NCI-H2029 treated with DMSO at 0.1 percent for 48 hours (cell line): ENCODE measurements at places on chromosomes 3 and 15.

DNA sequence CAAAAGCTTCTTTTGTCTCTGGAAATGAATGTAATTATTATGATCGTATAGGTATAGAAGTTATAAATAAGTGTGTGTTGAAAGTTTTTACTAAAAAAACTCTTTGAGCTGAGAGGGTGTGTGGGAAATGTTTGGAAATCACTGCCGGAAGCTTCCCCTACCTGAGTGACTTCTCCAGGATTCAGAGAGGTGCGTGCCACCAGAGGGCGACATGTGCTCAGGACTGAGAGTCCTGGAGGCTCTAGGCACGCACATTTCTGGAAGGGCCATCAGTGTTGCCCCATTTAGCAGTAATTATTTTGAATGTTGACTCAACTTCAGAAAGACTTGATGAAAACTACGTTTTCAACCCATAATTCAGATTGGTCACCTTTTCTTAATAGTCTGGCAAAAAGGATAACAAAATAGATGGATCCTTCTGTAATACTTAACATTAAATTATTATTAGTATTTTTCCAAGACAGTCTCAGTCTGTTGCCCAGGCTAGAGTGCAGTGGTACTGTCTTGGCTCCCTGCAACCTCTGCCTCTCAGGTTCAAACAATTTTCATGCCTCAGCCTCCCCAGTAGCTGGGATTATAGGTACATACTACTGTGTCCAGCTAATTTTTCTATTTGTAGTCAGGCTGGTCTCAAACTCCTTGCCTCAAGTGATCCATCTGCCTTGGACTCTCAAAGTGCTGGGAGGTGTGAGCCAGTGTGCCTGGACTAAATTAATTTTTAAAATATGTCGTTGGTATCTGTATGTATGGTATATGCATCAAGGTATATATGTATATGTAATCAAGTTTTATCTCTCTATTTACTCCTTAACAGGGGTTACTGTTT lies 34.5 kb downstream of the GPR171 start:
- peak; percentile 1 for DNase-seq

DNA sequence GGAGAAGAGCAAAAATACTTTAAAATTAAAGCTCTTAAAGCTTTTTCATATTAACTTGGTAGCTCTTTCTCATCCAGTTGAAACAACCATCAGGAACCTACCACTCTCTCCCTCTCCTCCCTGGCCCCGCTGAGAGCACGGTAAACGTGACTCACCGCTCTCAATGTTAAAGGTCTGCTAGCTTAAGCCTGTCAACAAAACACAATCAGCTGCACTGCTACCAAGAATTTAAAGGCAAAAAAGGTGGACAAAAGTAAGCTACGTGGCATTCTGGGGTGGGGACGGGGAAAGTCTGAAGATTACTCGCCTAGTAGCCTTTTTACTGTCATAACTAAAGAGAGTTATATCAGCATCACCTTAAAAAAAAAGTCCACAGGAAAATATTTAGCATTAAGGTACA lies 8.4 kb upstream of the GP5 start:
- no peak for DNase-seq

GRCh38 chr3:127628788-127629466 lies at the start of gene PODXL2:
TSS of gene PODXL2 (plus strand) at chr3:127629185. CDS start at chr3:127629220, 35 bp downstream.
- no peak for DNase-seq

DNA sequence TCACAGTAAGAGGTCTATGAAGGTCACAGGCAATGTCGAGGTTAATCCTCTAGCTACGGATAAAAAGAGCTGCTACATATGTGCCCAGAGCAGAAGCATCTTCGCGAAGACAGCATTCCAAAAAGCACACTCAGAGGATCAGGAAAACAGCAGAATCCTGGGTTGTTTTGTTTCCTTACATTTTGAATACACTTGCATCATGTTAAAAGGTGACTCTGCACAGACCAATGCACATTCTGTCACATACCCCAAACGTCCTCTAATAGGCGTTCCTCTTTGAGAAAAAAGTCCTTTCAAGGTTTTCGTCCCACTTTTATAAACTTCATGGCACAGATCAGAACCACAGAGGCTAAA lies 52.7 kb downstream of the VGLL4 start:
- no peak for DNase-seq

DNA sequence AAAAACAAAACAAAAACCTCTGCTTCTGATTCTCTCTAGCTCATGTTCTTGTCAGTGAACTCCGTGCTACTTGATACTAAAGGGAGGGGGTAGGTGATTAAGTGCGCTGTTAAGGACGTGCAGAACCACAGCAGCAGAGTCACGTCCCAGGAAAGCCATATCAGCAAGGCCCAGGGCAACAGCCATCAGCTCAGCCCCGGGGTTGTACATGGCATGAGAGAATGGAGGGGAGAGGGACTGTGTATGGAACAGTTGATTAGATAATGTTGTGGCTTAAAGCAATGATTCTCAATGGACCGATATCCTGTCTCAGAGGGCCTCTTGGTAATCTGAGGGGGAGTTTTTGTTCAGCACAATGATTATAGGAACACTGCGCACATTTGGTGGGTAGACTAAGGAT lies 27.6 kb downstream of the C2CD4A start:
- DNase-seq = no peak

GRCh38 chr3:99755831-99756230 lies 61.8 kb upstream of the CMSS1 start:
- no peak for DNase-seq

- no peak for DNase-seq
These were observed 229.1 kb downstream of the CHST2 start for GRCh38 chr3:143348486-143349327.

GRCh38 chr3:133887074-133887802 lies 8.4 kb downstream of the RAB6B start:
- no peak for DNase-seq

GRCh38 chr15:80240276-80240675 lies 11.7 kb downstream of the CTXND1 start:
- DNase-seq = no peak

DNA sequence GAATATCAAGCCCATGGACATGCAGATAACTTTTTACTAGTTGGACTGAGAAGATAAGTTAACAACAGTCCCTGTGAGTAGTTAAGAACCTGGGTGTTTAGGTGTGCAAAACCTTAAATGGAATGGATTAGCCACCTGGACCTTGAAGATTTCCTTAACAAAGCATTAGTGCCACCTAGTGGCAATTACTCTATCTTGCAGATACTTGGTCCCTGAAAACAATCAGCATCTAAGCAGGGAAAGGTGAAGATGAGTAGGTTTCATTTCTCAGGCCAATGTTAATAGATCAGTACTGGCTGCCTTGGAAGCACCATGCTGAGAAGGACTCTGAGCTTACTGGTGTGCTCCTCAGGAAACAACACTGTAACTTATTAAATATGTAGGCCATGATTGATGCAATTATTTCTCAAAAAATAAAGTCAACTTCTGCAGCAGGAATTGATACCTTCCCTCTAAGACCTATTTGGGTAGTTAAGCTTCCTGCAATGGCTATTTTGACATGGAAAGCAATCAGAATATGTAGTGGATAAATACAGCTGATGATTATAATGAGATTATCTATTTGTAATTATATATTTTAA lies 329.4 kb downstream of the TBC1D5 start:
- DNase-seq = peak; percentile 66

- DNase-seq = no peak
These were observed 84.9 kb downstream of the SMAD6 start for GRCh38 chr15:66786708-66787488.

DNA sequence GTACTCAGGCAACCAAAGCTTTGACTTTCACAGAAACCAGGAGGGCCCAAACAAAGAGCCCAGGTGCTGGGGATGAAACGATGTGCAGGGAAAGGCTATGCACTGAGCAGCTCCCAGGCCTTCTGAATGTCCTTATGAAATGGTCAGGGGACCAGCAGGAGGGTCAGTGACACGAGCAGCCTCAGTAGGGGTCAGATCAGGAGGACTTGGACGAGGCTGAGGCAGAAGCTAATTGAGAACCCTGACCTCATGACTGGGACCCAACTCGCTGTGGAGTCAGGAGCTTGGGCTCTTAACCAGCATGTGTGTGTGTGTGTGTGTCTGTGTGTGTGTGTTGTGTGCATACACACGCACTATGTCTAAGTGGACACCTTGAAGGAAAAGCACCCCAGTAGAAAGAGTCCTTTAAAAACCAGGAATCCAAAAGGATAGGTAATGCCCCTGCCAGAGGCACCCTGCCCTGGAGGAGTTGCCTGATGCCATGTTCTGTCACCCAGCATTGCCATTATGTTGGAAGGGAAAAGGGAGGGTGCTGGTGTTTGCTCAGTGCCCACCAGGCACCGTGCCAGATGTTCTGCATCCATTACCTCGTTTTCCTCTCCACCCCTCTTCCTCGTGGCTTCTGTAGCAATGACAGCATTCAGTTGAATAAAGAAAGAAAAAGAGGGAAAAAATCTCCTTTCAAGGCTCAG lies 50.9 kb downstream of the CORO2B start:
- peak; percentile 31 for DNase-seq

DNA sequence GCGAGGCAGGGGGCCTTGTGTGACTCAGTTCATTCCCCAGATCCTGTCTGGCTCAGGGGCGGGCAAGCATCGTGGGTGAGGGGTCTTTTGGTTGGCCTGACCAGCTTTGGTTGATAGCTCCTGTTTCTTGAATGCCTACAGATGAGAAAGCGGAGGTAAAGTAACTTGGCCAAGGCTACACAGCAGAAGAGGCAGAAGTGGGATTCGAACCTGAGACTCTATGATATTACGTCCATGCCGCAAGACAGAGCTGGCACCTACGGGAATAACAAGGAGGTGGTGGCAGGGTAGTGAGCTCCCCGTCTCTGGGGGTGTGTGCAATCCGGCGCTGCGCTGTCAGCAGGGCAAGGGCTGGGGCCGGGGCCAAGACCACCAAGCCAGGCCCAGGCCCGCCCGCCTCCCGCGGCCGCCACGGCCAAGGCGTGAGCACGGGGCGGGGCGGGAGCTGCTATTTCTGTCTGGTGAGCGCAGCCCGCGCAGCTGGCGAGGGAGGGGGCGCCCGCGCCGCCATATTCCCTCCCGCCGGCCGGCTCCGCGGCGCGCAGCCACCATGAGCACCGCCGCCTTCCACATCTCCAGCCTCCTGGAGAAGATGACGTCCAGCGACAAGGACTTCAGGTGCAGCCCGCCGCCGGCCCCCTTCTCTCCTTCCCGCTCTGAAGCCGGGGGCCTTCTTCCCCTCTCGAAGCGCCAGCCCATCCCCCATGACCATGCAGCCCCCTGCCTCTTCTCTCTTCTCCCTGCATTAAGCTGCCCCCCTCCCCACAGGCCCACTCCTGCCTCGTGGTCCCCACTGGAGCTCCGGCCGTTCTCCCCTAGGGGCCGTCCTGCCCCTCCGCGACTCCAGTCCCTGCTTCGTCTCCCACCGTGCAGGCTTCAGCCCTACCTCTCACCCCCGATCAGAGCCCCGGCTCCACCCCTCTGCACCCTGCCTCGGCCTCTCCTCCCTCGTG lies at the start of gene CAND2:
Gene CAND2, plus strand, starts transcription at position 510 of the 953 bp plus-strand sequence. Its CDS starts 41 bp downstream, at position 551.
- DNase-seq = peak; percentile 27

GRCh38 chr3:107897471-107898061 lies 193.3 kb downstream of the CD47 start:
- no peak for DNase-seq

DNA sequence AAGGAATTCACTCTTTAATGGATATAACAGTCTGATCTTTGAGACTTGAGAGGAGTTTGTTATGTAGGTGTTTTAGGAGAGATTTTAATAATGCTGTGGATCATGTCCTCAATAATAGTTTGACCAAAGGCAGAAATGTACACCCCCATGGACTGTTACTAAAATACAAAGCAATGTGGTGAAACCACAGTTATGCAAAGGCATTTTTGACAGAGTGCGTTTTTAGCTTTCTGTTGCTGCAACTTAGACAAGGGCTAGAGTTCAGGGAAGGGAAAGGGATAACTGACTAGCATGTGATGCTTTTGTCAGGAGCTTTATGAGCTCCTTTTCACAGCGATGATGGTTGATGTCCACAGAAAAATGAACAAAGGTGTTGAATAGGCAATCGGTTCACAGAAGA lies 3.6 kb upstream of the STARD5 start:
- no peak for DNase-seq

- no peak for DNase-seq
These were observed 40.7 kb downstream of the LDHAL6B start for GRCh38 chr15:59247364-59247763.

DNA sequence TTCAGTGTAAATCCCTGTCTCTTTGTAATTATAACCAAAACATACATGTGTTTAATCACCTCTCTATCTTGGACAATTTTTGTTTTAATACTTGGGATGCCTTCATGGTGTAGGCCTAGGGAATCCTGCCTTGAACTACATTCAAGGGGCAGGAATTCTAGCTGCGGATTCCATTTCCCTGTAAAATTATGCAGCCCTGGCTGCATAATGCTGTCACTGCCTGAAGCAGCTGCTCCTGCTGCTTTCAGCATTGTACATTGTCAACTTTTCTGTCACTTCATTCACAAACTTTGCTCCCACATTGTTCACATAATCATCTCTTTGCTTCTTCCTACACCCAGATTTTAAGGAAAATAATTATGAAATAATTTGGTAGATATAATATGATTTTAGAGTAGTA lies 638.7 kb downstream of the RBMS3 start:
- no peak for DNase-seq

- DNase-seq = no peak
These were observed 6.3 kb downstream of the BNC1 start for GRCh38 chr15:83278191-83278590.

- DNase-seq = no peak
These were observed 6.0 kb upstream of the GATA2 start for GRCh38 chr3:128498901-128499530.

DNA sequence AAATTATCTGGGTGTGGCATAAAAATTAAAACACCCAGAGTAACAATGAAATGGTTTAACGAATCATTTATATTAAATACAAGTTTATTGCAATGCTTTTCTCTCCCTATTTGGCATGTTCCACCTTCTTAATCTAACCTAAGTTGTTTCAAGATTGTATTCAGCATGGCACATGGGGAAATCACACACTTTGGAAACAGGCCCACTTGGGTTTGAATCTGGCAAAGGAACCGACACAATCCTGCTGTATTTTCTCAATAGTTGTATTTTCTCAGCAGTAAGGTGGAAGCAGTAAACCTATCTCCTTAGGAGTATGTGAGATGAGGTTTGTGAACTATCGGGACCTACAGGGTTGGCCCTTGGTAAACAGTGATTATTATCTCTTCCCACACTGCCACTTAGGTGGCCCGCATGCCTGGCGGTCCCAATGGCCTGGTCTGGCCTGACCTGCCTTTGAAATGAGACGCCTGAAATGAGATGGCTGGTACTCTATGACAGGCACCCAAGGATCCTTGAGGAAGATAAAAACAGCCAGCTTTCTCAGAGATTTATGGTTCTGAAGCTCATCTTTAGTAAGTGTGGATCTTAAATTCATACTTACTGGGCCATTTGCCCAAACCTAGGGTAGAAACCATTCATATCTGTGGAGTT lies 45.3 kb upstream of the VILL start:
- no peak for DNase-seq

- no peak for DNase-seq
These were observed 103.1 kb downstream of the KLHL25 start for GRCh38 chr15:85691350-85692240.

GRCh38 chr3:44032487-44032886 lies 209.2 kb upstream of the TOPAZ1 start:
- no peak for DNase-seq
